Stomach (tissue), 19 donors: ENCODE measurements at places on chromosomes 6 and 20. TPM values are rescaled to one million over a fixed set of nuclear protein-coding genes. Genes with fewer than 3 reads are reported as not detected.

The SERAC1 gene
- total RNA-seq = 12.8 TPM

GRCh38 chr6:34074064-34074742 is 71.7 kb downstream of the GRM4 start:
- H3K36me3 ChIP-seq = no peaks in the 10 kb centered on the region
- peak; percentile 28 for DNase-seq
- no peaks in the 10 kb centered on the region for H3K4me1 ChIP-seq

The DEFB125 gene
- total RNA-seq = not detected

DNA sequence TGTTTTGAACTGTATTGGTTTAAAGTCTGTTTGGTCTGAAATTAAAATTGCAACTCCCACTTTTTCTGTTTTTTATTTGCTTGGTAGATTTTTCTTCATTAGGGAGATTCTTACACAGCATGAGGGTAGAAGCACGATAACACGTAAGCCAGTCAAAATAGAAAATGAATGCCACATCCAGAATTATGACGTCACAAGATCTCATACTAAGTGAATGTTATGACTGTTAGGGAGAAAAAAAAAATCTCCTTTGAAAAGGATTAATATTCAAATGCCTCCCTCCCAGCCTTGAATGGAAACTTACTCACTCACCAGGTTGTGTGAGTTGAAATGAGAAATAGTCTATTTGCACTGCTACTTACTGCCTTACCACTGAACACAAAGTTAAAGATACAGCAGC is 670.8 kb downstream of the TFAP2A start:
- DNase-seq = no peak
- no peak overlapping the region for H3K4me3 ChIP-seq
- no peaks in the 10 kb centered on the region for H3K27me3 ChIP-seq
- H3K36me3 ChIP-seq = no peaks in the 10 kb centered on the region
- H3K27ac ChIP-seq = no peak overlapping the region
- H3K4me1 ChIP-seq = no peaks in the 10 kb centered on the region

The SIGLEC1 gene
- 9.1 TPM for total RNA-seq

- DNase-seq = no peak
- H3K27me3 ChIP-seq = no peaks in the 10 kb centered on the region
- H3K4me1 ChIP-seq = no peaks in the 10 kb centered on the region
- no peak overlapping the region for H3K4me3 ChIP-seq
Observed at GRCh38 chr6:19558201-19558600, 279.0 kb upstream of the ID4 start.

DNA sequence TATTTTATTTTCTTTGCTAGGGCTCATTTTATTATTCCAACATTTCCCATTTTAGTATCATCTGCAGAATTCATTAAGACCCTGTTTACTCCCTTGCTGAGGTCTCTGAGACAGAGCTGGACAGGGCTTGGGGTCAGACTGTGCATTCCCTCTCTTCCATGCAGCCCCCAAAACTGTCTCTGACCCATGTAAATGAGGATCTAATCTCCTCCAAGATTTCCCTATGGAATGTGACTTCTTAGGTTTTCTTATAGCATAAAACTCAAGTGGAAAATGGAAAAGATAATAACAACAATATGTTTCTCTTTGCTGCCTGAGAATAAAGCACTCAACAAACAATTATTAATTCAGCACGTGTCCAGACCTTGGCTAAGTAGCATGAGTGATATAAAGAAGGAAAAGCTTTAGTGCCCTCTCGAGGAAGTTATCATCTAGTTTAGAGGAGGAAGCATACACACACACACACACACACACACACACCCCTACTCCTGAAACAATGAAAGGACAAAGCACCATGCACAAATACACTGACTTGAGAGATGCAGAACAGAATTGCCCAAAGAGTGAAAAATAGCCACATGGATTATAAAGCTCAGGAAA is 815.5 kb downstream of the BCKDHB start:
- no peaks in the 10 kb centered on the region for H3K4me1 ChIP-seq
- H3K4me3 ChIP-seq = no peak overlapping the region
- DNase-seq = no peak
- H3K27ac ChIP-seq = no peak overlapping the region
- no peaks in the 10 kb centered on the region for H3K36me3 ChIP-seq
- H3K27me3 ChIP-seq = no peaks in the 10 kb centered on the region

GRCh38 chr20:44009679-44009992 is 95.0 kb downstream of the TOX2 start:
- H3K4me1 ChIP-seq = peaks cover 2% of the 10 kb centered on the region
- H3K27ac ChIP-seq = no peak overlapping the region
- H3K27me3 ChIP-seq = no peaks in the 10 kb centered on the region
- H3K4me3 ChIP-seq = no peak overlapping the region
- DNase-seq = no peak

The ENPP4 gene
- total RNA-seq = 2.6 TPM

- H3K4me1 ChIP-seq = no peaks in the 10 kb centered on the region
- peaks cover 52% of the 10 kb centered on the region for H3K36me3 ChIP-seq
- DNase-seq = no peak
- H3K27ac ChIP-seq = no peak overlapping the region
- no peaks in the 10 kb centered on the region for H3K27me3 ChIP-seq
Observed at GRCh38 chr6:144469144-144469575, 184.0 kb downstream of the UTRN start.

DNA sequence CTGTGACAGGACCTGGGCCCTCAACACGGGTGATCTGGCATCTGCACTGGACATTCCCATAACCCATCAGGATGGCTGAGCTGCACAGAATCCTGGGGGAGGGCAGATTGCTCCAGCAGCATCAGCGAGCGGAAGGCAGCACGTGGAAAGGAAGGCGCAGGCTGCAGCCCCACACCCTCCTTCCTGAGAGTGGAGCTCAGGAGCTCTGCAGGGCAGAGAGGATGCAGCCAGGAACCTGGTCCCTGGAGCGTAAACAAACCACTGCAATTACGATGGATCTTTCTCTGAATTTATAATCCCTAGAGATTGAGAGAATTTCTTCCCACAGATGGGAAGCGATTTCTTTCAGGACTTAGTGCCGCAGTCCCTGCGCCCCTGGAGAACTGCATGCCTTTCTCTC is 39.7 kb upstream of the EMILIN3 start:
- no peak overlapping the region for H3K27ac ChIP-seq
- peaks cover 87% of the 10 kb centered on the region for H3K36me3 ChIP-seq
- DNase-seq = no peak
- no peaks in the 10 kb centered on the region for H3K27me3 ChIP-seq
- H3K4me1 ChIP-seq = peaks cover 8% of the 10 kb centered on the region
- no peak overlapping the region for H3K4me3 ChIP-seq

DNA sequence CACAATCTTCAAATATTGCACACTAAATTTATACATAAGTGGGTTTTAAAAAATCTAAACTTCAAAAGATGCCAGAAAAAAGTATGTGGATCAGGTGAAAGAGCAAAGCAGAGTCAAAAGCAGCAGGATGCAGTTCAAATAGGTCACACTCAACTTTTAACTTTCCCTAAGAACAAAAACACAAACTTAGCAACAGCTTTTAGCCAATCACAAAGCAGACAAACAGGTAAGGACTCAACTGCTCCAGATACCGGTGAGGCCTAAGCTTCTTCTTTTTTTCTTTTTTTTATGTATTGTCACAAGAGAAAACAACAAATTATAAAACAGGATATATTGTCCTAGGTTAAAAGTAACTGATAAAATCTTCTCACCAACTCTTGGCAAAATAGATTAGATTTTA is 74.7 kb downstream of the SESN1 start:
- no peak overlapping the region for H3K4me3 ChIP-seq
- peaks cover 22% of the 10 kb centered on the region for H3K4me1 ChIP-seq
- no peaks in the 10 kb centered on the region for H3K36me3 ChIP-seq
- DNase-seq = peak; percentile 25

The UNC5CL gene
- 13.2 TPM for total RNA-seq

DNA sequence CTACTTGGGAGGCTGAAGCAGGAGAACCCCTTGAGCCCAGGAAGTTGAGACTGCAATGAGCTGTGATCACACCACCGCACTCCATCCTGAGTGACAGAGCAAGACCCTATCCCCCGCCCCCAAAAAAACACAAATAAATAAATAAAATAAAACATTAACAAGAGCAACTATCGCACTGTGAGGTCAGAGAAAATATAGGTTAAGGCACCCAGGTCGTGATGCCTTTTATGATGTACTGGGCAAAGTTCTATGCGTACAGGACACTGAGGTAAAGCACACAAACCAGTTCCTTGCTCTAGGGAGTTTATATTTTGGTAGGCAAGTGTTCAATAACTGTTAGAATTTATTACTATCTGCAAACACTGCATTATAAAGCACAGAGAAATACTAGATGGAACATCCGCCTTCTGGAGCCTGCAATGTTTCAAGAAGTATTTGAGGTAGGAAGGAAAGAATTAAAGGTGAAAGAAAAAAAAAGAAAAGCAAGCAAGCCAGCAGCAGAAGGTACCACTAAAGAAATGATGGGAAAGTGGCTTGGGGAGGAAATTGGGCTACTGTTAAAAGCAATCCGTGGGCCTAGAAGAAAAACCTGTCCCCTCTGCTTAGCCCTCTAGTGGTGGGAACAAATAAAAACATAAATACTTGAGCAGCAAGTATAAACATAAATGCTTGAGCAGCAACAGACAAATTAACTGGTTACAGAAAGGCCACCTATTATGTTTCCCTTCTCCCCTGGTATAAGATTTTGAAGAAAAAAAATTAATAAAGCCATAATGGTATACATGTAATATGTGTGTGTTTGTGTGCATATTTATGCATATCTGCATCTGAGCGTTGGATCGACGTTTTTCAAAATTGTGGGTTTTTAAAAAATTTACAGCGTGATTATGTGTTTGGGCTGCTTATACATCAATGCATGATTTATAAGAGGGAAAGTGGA is 128.0 kb downstream of the PHACTR1 start:
- H3K4me1 ChIP-seq = peaks cover 5% of the 10 kb centered on the region
- H3K4me3 ChIP-seq = no peak overlapping the region
- no peaks in the 10 kb centered on the region for H3K27me3 ChIP-seq
- H3K27ac ChIP-seq = no peak overlapping the region
- H3K36me3 ChIP-seq = no peaks in the 10 kb centered on the region

GRCh38 chr6:141388666-141389065 is 744.1 kb upstream of the GJE1 start:
- H3K4me1 ChIP-seq = no peaks in the 10 kb centered on the region
- no peak overlapping the region for H3K4me3 ChIP-seq
- H3K27me3 ChIP-seq = no peaks in the 10 kb centered on the region
- H3K36me3 ChIP-seq = no peaks in the 10 kb centered on the region
- DNase-seq = no peak

GRCh38 chr6:109653264-109653663 is 37.7 kb downstream of the AK9 start:
- no peak overlapping the region for H3K4me3 ChIP-seq
- no peaks in the 10 kb centered on the region for H3K4me1 ChIP-seq
- no peaks in the 10 kb centered on the region for H3K36me3 ChIP-seq
- DNase-seq = no peak
- H3K27me3 ChIP-seq = no peaks in the 10 kb centered on the region
- no peak overlapping the region for H3K27ac ChIP-seq

GRCh38 chr6:10556589-10556988 is 35.4 kb downstream of the GCNT2 start:
- H3K4me3 ChIP-seq = peak overlapping the region; percentile 37
- H3K36me3 ChIP-seq = no peaks in the 10 kb centered on the region
- no peaks in the 10 kb centered on the region for H3K27me3 ChIP-seq
- peak overlapping the region; percentile 36 for H3K27ac ChIP-seq
- DNase-seq = no peak

The EDN1 gene
- 18.7 TPM for total RNA-seq

DNA sequence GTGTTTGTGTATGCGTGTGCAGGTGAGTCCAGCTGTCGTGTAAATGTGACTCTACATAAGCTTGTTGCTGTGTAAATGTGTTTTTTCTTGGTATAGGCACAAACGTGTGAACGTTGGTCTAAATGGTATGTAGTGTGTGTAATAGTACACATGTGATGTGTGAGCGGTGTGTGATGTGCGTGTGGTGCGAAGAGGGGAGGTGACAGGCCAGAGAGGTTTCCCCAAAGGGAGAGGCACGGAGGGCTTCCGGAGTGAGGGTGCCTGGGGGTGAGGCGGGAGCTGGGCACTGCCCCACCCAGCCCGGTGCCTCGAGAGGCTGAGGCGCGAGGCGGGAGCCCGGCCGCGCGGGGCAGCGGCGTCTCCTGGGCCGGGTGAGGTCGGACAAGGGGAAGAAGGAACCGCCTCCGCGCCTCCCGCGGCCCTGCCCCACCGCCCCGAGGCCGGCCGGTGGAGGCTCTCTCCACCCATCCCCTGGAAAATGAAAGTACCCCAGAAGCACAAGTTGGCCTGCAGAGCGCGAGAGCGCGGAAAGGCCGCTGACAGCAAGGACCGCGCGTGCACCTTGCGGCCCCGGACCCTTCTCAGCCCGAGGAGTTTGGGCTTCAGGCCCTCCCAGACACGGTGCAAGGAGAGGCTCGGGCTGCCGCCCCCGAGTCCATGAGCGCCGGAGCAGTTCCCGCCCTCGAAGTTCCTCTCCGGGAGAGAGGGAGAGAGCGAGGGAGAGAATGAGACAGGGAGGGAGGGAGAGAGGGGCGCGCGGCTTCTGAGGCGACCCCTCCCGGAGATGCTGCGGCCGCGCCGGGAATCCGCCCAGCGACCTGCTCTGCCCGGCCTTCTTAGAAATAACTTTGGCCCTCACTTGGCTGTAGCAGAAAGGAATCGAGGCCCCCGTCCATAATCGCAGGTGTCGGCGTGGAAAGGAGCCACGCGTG is 43.2 kb upstream of the OSTM1 start:
- H3K27me3 ChIP-seq = peaks cover 88% of the 10 kb centered on the region
- H3K4me1 ChIP-seq = peaks cover 51% of the 10 kb centered on the region
